ENCODE measurements at places on chromosomes 1 and 21.

DNA sequence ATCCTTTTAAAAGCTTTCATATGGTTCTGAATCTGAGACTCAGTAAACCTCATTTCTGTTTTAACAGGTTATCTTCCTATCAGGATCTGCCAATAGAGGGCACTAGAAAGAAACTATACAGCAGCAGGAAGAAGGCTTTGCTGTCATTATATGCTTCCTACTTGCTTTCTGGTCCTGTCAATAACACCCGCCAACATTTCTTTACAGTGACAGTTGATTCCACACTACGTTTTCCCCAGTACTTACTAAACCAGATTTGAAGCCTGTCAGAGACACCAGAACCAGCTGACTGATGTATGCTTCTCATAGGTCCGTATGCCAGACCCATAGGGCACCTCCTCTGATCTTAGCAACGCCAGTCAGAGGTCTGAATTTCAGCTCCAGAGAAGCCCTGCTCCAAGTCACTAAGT is 341.0 kb upstream of the NEGR1 start:
- no peak for DNase-seq

DNA sequence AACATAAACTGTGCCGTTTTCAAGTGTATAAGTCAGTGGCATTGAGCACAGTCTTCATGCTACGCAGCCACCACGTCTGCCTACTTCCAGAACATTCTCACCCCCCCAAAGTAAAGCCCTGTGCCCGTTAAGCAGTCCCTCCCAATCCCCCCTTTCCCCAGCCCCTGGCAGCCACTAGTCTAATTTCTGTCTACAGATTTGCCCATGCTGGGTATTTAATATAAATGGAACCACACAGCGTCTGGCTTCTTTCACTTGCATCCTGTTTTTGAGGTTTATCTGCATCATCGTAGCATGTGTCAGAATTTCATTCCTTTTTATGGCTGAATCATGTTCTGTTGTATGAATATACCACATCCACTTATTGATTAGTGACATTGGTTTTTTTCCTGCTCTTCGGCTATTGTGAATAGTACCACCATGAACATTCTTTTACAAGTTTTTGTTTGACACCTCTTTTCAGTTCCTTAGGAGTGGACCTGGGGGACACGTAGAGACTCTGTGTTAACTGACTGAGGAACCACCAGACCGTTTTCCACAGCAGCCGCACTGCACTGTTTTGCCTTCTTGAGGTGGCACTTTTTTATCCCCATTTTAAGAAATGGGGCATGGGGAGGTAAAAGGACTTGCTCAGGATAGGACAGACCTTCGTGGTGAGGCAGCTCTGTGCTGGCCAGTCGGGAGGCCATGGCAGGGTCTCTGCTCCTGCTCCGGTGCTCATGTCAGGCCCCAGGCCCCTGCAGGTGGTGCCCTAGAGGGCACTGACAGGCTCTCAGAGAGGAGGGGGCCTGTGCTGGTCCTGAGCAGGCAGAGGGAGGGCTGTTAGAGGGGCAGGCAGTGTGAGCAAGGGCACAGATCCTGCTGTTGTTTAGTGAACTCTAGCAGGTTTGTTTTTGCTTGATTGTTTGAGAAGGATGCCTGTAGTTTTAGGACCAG is 123.8 kb downstream of the PCBP3 start:
- DNase-seq, result no peak

DNA sequence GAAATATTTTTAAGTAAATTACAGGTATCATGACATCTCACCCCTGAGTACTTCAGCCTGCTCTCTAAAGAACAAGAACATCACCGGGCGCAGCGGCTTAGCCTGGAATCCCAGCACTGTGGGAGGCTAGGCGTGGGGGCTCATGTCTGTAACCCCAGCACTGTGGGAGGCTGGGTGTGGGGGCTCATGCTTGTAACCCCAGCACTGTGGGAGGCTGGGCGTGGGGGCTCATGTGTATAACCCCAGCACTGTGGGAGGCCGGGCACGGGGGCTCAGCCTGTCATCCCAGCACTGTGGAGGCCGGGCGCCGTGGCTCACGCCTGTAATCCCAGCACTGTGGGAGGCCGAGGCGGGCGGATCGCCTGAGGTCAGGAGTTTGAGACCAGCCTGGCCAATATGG is 7.7 kb upstream of the CDK11B start:
- DNase-seq, result no peak

DNA sequence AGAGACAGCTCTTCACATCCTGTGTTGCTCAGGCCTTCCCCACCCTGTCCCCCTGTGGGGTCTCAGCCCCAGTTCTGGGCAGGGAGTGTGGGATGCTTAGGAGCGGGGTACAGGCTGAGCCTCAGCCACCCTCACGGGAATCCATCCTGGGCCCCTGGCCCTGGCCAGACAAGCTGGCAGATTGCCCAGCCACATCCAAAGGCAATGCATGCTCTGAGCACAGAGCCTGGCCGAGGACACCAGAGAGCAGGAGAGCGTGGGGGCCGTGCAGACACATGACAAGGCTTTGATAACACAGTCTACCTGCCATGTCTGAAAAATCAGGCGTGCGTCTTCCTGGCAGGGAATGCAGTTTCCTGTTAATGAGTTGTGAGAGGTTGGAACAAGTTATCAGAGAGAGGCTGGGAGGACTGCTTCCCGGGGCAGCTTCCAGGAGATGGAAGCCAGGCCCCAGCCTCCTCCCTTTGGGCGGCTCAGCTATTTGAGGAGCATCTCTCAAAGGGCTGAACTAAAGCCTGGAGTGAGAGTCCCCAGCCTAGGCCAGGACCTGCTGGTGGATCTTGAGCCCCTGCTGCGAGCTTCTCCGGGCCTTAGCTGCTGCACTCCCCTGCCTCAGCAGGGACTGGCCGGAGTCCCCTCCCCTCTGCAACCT is 72.2 kb upstream of the SELENON start:
- peak; percentile 78 for DNase-seq

DNA sequence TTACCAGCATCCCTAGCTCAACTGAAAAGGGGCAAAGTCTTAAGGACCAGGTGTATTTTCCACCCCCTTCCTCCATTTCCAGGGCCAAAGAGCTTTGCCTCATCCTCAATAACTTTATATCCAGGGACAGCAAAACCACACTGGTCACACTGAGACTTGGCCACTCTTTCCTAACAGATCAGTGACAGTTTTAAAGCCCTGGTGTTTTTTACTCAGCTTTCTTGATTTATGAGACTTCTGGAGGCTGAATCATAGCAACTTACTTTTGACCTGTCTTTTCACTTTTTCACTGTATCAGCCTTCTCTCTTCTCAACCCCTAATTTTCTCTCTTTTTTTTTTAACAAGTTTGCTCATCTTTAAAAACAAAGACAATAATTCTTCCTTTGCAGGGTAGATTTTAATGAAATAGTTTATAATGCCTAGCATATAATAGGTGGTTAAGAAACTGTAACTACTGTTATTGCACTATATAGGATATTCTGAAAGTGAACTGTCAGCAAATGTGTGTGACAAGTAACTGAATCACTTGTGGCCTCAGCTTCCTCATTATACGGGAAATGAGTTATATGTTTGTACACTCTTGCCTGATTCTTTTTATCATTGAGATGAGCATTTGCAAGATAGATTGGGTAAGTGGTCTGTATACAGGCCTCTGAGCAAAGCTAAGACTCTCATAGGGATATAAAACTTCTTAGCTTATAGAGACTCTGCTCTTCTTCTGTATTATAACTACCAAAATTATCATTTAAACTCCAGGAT is 19.7 kb upstream of the DYNLT5 start:
- no peak for DNase-seq

DNA sequence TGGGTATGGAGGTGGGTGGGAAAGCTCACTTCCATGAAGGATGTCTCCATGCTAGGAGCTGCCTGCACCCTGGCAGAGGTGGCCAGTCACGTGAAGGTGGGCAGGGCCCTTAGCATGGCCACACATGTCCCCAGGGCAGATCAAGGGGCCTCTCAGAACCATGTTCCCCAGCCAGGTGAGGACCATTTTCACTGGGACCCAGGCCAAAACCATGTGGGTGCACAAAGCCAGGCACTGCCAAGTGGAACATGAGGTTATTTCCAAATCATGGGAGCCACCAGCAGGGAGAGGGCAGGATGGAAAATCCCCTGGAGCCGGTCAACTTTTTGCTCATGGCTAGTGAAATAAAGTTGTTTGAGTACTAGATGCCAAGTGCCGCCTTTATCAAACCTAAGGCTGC is 9.7 kb downstream of the ZNF692 start:
- no peak for DNase-seq

- no peak for DNase-seq
These were observed 40.2 kb upstream of the PBX1 start for GRCh38 chr1:164518692-164519332.

GRCh38 chr1:236854605-236854983 is 59.5 kb downstream of the MTR start:
- no peak for DNase-seq

- peak; percentile 88 for DNase-seq
These were observed at the start of gene PRKCZ for GRCh38 chr1:2049718-2050431. PRKCZ (plus strand) TSS chr1:2050411; CDS start chr1:2050631, 220 bp downstream.

DNA sequence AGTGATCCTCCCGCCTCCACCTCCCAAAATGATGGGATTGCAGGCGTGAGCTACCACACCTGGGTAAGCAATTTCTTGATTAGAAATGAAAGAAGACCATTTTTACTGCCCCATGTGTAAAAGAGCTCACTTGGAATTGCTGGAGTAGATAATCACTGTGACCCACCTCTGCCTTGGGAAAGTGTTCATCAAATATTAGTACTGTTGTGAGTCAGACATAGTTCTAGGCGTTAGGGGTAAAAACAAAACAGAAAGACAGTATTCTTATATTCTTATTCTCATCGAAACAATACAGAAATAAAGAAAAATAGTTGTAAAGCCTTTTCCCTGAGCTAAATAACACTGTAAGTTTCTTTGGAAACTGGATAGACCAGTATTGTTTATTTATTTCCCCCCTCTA is 36.2 kb downstream of the CELF3 start:
- no peak for DNase-seq

DNA sequence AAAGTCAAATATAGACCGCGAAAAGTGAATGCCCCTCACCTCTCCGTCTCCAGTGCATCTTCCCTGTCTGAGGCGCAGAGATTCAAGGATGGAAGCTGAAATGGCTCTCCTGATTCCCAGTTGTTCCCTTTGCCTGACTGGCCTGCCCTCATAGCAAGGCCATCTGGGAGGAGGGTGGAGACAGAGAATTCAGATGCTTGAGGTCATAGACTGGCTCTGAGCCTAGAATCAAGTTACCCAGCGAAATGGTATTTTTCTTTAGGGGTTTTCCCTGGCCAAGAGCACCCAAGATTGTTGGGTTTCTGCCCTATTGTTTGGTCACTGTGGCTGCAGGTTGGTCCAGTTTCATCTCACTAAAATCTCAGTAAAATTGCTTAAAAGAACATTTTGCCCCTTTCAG is 7.2 kb downstream of the METTL13 start:
- no peak for DNase-seq

DNA sequence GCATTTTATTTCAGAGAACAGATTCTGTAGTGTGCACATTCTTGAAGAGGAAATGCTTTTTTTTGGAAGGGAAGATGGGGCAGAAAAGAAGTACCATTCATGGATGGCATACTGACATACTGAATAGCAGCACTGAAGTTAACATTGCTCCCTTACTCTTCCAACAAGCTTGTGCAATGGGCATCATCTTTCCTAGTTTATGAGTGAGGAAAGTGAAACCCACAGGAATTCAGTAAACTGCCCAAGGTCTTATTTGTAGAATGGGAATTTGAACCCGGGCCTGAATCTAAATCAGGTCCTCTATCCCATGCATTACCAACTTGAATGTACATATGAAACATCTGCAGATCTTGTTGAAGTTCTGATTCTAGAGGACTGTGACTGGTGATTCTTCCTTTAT is 215.7 kb upstream of the FGGY start:
- DNase-seq, result no peak

- DNase-seq, result no peak
These were observed 32.2 kb upstream of the CYP4X1 start for GRCh38 chr1:46991083-46991923.

DNA sequence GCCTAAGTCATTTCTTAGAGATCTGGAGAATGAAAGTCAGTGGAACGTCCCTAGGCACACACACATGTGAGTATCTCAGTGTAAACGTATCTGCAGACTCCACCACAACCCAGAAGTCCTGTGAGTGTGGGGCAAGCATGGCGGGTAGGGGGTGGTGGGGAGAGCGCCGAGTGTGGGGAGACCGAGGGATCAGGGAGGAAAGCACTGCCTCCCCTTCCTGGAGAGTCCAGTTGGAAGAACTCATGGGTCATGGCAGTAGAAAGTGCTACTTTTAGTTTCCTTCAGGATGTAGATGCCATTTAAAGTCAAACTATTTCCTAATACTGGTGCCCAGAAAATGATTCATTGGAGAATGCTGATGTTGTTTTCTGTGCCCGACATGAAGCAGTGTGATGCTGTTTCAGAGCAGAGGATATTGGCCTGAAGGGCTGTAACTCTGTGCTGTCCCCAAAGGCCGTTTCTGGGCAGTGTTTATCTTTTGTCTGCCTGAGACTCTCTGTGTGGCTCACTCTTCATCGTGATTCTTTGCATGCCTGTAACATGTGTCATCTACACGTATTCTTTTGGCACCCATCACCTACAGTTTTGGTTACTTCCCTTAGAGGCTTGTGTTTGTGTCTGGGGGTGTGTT is 45.7 kb upstream of the TSPAN2 start:
- DNase-seq, result no peak

DNA sequence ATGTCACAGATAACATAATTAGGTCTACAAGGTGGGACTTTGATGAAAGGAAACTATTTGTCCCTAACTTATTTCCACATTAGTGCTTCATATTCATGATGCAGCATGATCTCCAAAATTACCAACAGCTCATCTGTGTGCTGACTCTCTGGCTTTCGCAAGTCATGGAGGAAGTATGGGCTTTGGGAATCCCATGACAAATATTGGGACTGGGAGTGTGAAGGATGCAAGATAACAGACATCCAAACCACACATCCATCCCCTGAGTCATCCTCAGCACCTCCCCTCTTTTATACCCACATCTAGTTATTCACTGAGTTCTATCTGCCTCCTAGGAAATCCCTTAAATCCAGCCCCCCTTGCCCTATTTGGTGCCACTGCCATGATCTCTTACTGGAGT is 102.8 kb upstream of the COL24A1 start:
- DNase-seq, result no peak

DNA sequence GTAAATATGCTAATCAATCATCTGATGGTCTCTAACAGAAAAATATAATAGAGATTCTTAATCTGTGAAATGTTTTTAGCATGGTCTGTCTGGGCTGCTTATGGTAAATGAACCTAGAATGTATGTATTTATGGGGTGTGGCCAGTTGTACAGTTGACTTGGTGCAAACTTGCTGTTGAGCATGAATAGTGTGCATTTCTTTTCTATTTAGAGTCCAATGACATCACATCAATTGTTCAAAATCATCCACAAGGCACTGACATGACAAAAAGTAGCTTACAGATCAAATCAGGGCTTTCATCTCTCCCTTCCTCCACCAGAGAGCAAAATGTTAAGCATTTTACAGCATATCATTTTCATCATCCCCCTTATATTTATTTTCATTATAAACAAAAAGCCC is 1010.3 kb downstream of the KCNT2 start:
- no peak for DNase-seq

Measured in heart left ventricle (tissue), 16 donors.